ENCODE measurements at places on chromosomes 7 and 10. TPM values are rescaled to one million over a fixed set of nuclear protein-coding genes. Genes with fewer than 3 reads are reported as not detected.
A peak's percentile ranks its signal among the peaks of the same experiment; 100 is the strongest.

GRCh38 chr7:706721-707120, 19.8 kb upstream of the DNAAF5 start:
- no peak overlapping the region for H3K4me3 ChIP-seq
- H3K4me1 ChIP-seq: peaks cover 9% of the 10 kb centered on the region

Gene OGDHL
- total RNA-seq: 3.4 TPM

- no peak overlapping the region for H3K27ac ChIP-seq
- peaks cover 21% of the 10 kb centered on the region for H3K4me1 ChIP-seq
- no peak for DNase-seq
- peaks cover 7% of the 10 kb centered on the region for H3K27me3 ChIP-seq
- no peaks in the 10 kb centered on the region for H3K36me3 ChIP-seq
Measured at GRCh38 chr10:132188331-132188730, 1.6 kb downstream of the DPYSL4 start.

DNA sequence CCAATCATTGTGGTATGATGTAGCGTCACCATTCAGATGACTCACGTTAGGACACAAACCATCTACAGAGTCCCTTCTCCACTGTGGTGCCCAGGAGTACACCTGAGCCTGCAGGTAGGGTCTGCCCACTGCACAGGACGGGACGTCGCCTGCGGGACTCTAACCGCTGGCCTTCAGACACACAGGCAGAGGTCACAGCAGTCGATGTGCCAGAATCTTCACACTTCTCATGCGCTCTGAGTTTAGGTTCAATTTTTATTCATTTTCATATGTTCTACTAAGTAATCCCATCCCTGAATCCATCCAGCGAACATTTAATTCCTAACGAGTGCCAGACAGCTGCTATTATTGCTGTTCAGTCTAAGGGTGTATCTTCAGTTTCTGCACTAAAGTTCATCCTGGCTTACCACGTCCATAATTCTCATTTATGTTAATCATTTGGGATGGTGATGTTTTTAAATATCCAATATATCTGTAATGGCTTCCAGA, 73.3 kb downstream of the CXCL12 start:
- H3K4me3 ChIP-seq: no peak overlapping the region
- no peaks in the 10 kb centered on the region for H3K27me3 ChIP-seq
- no peaks in the 10 kb centered on the region for H3K36me3 ChIP-seq
- no peak for DNase-seq

DNA sequence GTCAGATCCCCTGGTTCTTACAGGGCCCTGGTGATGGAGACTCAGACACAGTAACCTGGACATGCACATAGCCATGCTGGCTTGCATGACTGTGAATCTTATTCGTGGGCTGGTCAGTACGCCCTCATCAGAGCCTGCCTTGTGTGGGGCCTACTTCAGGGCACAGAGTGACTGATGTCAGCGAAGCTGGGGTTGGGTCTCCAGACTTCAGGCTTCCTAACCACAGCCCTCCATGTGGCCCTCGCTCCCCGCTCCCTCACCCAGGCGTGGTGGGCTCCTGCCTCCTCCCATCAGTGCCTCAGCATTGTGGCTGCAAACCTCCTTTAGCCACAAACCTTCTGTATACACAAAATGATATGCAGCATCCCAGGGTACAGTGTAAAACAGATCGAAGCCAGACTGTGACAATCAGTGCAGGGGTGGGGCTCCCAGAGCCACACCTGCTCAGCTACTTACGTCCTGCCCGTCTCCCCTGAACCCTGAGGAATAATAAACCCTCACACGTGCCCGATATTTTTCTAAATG, 7.1 kb upstream of the C10orf105 start:
- no peak for DNase-seq
- peaks cover 46% of the 10 kb centered on the region for H3K4me1 ChIP-seq
- peak overlapping the region; percentile 86 for H3K27ac ChIP-seq
- no peak overlapping the region for H3K4me3 ChIP-seq

DNA sequence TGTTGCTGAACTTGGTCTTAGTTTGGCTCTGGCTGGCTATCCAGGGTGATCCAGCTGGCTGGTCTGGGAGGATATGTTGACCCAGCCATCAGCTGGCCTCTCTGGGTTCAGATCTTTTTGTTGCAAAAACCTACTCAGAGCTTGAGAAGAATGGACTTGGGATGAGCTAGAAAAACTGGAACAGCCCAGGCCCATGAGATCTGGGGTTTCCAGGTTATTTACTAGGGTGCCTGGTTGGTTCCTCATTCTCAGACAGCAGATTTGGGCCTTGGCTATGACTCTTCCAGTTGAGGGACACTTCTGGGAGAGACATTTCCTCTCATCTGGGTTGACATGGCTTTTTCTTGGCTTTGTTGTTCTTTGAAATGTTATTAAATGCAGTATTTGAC, 116.6 kb downstream of the ADCY1 start:
- no peaks in the 10 kb centered on the region for H3K4me1 ChIP-seq
- H3K36me3 ChIP-seq: no peaks in the 10 kb centered on the region
- no peak for DNase-seq
- H3K27me3 ChIP-seq: no peaks in the 10 kb centered on the region

Gene HYAL4
- total RNA-seq: 0.49 TPM

- no peaks in the 10 kb centered on the region for H3K4me1 ChIP-seq
- no peaks in the 10 kb centered on the region for H3K36me3 ChIP-seq
- H3K27ac ChIP-seq: no peak overlapping the region
- no peak overlapping the region for H3K4me3 ChIP-seq
Measured at GRCh38 chr7:151987748-151988529, 31.7 kb downstream of the GALNTL5 start.

Gene NUTM2B
- 0.25 TPM for total RNA-seq

DNA sequence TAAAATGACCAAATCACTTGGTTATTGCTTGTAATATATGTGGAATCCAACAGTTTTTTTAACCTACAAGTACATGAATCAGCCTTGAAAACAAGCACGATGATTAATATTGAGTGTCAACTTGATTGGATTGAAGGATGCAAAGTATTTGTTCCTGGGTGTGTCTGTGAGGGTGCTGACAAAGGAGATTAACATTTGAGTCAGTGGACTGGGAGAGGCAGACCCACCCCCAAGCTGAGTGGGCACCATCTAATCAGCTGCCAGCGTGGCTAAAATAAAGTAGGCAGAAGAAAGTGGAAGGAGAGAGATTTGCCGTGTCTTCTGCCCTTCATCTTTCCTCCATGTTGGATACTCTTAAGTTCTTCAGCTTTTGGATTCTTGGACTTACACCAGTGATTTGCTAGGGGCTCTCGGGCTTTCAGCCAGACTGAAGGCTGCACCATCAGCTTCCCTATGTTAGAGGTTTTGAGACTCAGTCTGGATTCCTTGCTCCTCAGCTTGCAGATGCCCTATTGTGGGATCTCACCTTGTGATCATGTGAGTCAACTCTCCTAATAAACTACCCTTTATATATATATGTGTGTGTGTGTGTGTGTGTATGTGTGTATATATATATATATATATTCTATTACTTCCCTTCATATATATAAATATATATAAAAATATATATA, 118.4 kb upstream of the WDR11 start:
- H3K4me3 ChIP-seq: no peak overlapping the region
- H3K36me3 ChIP-seq: no peaks in the 10 kb centered on the region
- no peak overlapping the region for H3K27ac ChIP-seq

Gene RELN
- 7.4 TPM for total RNA-seq

Measured in vagina (tissue), 2 donors.